Caki2 (cell line): ENCODE measurements at places on chromosomes 2 and 18. TPM values are rescaled to one million over a fixed set of nuclear protein-coding genes. Genes with fewer than 3 reads are reported as not detected.

DNA sequence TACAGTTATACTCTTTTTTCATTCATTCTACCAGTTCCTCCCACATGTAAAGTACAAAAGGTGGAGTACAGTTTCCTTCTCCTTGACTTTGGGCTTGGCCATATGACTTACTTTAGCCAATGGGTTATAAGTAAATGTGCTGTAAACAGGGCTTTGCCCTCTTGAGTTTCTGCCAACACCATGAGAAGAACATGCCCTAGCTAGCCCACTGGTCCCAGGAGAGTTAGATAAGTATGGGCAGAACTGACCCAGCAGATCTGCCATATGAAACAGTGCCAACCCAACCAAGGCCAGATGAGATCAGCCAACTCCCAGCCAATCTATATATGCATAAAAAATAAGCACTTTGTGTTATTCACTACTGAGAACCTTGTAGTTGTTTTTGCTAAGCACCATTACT, 25.5 kb downstream of the ZC3H8 start:
- DNase-seq, result peak; percentile 11

DNA sequence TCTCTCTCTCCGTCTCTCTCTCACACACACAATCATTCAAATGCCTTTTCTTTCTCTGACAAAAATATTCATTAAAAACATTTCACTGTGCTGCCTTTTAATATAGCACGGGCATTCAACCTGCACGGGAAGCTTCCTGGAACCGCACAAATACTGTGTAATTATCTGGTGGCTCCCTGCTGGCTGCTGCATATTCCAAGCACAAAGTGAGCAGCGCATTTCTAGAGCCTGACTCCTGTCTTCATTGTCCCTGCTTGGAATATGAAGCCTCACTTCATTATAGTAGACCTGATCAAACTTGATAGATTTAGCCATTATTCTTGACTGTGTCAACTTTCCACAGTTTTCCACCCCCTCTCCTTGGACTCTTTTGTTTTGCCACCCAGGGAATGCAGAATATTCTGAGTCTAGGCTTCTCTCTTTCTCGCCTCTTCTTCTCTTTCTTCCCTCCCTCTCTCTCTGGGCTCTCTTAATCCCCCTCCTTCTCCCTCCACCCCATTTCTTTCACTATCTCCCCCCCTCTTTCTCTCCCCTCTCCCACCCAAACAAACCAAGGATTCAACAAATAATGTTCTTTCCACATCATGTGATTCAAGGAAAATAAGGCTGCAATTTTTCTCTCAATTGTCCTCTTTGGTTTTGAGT, 672.1 kb upstream of the FANCL start:
- no peak for DNase-seq

DNA sequence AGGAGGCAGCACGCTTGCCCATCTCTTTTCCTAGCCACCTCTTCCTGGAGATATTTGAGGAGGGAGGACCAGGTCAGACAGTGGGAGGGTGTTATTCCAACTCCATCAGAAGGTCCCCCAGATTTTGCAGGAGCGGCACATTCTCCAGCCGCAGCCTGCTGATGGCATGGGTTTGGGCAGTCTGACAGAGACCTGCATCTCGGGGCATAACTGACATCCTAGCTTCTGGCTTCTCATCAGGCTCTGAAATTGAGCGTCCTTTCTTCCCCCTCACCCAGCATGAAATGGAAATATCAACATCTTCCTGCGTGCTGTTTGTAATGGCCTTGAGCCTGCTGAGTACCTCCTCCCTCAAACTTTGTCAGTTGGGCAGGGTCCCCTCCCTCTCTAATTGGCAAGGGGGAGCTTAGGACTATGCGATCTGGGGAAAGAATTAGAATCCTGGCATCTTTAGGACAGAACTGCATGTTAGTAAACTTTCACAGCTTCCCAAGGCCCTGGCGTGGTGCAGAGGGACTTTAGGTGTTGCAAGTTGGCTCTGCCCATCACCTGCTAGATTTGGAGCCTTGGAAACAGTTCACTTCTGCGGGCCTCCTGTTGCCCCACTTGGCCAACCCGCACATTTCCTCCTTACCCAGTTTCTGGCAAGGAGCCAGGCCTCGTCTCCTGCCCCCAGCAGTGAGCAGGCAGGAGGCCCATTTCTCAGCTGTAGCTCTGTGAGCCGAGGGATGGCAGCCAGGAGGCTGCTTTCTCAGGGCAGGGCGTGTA, 2.2 kb downstream of the ITM2C start:
- DNase-seq, result no peak

DNA sequence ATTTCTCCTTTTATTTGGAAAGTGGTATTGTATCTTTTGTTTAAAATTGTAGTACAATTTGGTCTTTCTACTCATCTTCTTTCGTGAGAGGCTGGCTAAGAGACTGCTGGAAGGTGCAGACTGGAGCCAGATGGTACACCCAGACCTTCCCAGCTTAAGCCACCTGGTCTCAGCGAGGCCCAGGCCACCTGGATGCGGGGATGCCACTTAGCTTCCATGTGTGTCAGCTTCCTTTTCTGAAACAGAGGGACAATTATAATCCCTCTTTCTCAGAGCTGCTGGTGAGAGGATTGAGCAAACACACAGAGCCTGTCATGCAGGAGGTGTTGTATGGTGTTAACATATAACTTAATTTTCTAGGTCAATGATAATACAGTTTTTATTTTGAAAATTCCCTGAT, 17.4 kb downstream of the FARP2 start:
- no peak for DNase-seq

- DNase-seq, result no peak
Observed at GRCh38 chr2:240277073-240277806, 136.8 kb upstream of the OTOS start.

Gene RAB6C
- not detected in 2 replicates for total RNA-seq

Gene SKA1
- 13.3 and 13.4 TPM in 2 replicates for total RNA-seq

Gene CNRIP1
- total RNA-seq, result 2.2 and 7.2 TPM in 2 replicates

Gene TTC39C
- total RNA-seq, result 2.7 and 9.8 TPM in 2 replicates

DNA sequence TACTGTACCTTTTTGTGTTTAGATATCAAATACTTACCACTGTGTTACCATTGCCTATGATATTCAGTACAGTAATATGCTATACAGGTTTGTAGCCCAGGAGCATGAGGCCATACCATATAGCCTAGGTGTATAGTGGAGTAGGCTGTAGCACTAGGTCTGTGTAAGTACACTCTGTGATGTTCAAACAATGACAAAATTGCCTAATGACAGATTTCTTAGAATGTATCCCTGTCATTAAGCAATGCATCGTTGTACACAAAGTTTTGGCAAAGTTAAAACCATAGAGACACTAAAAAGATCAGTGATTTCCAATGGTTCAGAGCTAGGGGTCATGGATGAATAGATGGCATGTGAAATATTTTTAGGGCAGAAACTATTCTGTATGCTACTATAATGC, 415.5 kb downstream of the NCKAP5 start:
- DNase-seq, result no peak

- DNase-seq, result peak; percentile 77
Observed at GRCh38 chr2:232901736-232902578, 31.9 kb downstream of the SNORC start.

Gene GAREM1
- total RNA-seq, result 0.41 and 2.0 TPM in 2 replicates

- no peak for DNase-seq
Observed at GRCh38 chr2:86768189-86768949, 22.3 kb downstream of the CD8A start.
